ENCODE measurements at places on chromosomes 6 and 20.

DNA sequence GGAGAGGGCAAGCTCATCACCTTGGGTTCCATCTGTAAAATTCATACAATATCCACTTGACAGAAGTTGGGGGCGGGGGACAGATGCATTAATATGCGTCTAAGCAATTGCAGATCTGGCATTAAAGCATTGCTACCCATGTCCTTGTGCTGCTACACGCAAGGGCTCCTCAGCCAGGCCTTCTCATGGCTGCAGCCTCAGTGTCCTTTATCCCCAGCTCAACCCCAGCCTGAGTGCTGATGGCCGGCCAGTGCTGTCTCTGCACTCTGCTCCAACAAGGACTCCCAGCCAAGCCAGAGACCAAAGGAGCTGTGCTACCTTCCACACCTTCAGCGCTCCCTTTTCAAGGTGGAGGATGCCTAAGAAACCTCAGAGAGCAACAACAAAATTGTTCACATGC is 188.5 kb upstream of the STXBP5 start:
- no peak for DNase-seq

GRCh38 chr6:75876152-75876551 is 127.1 kb downstream of the MYO6 start:
- no peak for DNase-seq

DNA sequence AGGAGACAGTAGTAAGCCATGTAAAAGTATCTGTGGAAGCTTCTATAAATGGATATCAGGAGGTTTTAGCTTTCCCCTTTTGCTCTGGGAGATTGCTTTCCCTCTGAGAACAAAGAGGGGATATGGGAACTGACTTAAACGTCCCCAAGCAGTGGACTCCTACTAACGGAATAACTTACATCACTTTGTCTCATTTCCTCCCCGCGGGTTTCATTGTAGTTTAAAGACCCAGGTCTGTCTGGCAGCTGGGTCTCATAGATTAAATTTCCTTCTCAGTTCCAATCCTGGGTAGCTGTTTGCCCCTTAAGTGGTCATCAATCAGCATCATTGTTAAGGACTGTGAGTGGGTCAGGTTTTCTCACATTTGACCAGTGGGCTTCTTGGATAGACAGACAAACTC is 68.7 kb downstream of the PLAGL1 start:
- no peak for DNase-seq

GRCh38 chr20:62347445-62347844 is 19.7 kb downstream of the LAMA5 start:
- no peak for DNase-seq

DNA sequence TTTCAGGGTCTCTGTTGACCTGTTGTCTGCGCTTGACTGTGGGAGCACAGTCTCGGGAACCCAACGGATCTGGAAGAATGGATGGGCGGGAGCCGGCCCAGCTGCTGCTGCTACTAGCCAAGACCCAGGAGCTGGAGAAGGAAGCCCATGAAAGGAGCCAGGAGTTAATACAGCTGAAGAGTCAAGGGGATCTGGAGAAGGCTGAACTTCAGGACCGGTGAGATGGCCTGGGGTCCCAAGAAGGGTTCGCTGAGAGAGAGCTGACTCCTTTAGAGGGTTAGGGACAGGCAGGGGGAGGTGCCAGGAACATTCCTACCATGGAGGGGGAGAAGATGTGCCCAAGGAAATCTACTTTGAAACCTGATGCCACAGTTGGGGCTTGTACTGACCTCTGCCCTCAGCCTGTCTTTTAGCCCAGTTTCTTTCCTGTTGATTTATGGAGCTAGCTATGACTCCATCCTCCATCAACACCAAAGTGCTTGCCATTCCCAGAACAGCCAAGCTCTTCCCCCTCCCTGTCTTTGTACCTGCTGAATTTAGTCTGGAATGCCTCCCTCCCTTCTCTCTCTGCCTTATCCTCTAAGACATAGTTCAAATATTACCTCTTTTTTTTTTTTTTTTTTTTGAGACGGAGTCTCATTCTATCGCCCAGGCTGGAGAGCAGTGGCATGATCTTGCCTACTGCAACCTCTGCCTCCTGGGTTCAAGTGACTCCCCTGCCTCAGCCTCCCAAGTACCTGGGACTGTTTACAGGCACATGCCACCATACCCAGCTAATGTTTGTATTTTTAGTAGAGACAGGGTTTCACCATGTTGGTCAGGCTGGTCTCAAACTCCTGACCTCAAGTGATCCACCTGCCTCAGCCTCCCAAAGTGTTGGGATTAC is 12.2 kb downstream of the CEP250 start:
- no peak for DNase-seq

- no peak for DNase-seq
These were observed 577 bp upstream of the SLC24A3 start for GRCh38 chr20:19211661-19212468.

All from ACHN (cell line).